ENCODE measurements at places on chromosomes 11 and 22.

DNA sequence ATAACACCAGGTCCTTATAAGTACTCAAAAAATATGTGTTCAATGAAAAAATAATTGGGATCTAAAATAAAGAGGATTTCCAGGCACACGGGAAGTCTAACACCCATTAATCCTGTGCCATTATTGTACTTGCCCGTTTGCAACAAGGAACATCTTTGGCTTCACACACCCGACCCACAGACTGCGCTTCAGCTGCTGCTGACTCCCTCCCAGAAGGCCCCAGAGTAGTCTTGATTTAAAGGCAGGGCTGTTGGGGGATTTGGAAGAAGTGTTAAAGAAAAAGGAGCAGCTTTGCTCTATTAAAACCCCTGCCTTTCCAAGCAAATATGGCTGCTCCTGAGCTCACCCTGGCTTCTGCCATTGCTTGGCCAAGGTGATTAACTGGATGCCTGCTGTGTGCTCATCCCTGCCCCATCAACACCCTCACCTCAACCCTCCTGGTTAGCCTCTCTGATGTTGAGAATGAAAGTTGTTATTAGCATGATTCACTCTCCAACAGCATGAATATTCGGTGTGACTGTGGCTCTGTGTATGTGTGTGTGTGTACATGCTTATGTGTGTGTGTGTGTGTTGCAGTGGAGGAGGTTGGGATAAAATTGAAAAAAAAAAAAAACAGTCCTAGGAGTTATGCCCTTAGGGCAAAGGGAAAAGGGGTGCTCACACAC is 76.1 kb downstream of the KIRREL3 start:
- DNase-seq, result no peak

GRCh38 chr11:5226732-5227310 is at the start of gene HBB:
HBB (minus strand) TSS chr11:5227071; CDS start chr11:5227021, 50 bp downstream.
- DNase-seq, result no peak

GRCh38 chr11:115653076-115653475 is 148.9 kb upstream of the CADM1 start:
- no peak for DNase-seq

GRCh38 chr22:43945632-43946383 is 9.4 kb upstream of the SAMM50 start:
- DNase-seq, result peak; percentile 28

DNA sequence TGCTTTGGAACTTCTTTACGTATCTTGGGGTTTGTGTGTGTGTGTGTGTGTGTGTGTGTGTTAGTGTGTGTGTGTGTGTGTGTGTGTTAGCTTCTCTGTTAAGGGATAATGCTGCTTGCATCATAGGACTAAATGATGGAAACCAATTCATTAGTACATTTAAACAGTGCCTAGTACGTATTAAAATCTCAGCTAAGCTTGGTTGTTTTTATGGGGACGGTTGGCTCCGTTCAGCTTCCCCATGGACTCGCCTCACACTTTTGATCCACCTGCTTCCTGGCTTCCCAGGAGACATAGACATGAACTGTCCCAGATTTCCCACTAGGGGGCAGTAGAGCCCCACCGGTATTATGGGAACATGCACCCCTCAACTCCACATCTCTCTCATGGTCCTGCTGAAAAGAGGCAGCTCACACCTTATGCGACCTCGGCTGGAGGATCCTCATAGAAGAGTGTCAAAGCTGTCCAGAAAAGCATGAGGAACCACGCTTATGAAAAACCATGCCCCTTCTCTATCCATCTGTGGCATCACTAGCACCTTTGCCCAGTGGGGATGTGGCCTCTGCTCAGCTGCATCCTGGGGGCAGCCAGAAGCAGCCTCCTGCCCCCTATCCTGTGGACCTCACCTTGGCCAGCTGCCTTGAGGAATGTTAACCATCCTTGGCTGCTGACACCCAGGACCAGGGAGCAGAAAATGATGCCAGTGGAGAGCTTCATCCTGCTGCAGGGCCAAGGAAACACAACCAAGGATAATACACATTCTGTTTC is 9.7 kb upstream of the SAAL1 start:
- peak; percentile 49 for DNase-seq

GRCh38 chr11:134120143-134120850 is 51.4 kb downstream of the JAM3 start:
- DNase-seq, result no peak

- DNase-seq, result no peak
These were observed 15.9 kb downstream of the ARFGAP2 start for GRCh38 chr11:47160753-47161133.

- no peak for DNase-seq
These were observed 14.0 kb downstream of the KIAA0930 start for GRCh38 chr22:45226503-45227186.

- no peak for DNase-seq
These were observed 100.5 kb downstream of the DSCAML1 start for GRCh38 chr11:117696540-117696939.

DNA sequence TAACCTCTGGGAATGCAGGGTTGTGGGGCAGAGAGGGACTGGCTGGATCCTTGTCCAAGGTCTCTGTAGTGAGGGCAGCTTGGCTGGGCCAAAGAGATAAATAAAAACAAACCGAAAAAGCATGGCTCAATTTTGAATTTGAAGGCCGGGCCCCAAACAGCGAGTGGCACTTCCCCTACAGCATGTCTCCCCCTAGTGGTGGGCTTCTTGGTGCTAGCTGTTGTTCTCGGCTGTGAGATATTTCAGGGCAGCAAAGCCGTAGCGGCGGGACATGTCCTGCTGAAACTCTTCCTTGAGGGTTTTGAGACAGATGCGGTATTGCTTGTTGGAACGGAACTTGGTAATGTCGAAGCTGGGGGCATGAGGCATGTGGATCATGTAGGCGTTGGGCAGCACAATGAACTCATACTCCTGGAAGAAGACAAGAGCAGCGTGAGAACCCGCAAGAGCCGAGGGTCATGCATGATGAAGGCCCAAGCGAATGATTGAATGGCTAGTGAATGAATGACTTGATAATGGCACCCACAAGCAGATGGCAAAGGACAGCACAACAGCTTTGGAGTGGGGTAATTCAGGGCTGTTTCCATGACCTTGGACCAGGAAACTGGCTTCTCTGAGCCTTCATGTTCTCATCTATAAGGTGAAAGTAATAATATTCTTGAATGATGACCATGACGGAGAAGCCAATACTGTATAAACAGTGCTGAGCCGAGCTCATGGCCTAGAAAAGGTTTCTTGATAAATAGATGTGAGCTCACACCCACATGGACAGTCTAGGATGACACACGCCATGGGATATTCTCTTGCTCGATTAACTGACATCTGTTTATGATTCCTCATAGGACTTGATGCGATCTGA is 216.3 kb upstream of the SYN3 start:
- no peak for DNase-seq

DNA sequence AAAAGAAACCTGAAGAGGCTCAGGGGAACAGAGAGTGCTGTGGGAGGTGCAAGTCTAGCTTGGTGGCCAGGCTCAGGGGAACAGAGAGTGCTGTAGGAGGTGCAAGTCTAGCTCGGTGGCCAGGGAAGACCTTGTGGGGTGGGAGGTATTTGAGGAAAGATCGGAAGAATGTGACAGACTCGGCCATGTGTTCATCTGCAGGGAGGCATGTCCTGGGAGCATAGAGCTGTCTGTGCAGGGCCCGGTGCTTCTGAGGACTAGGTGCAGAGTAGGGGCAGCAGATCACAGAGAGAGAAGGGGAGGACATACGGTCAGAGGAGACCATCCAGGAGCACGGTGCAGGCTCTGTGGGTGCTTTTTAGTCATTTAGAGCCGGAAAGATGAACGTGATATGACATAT is 10.8 kb downstream of the IFITM10 start:
- DNase-seq, result no peak

GRCh38 chr22:37818409-37819104 is 4.6 kb upstream of the GALR3 start:
- no peak for DNase-seq

GRCh38 chr22:18048041-18048440 is 23.7 kb upstream of the MICAL3 start:
- DNase-seq, result no peak

GRCh38 chr11:15747671-15748070 is 608.7 kb downstream of the SOX6 start:
- no peak for DNase-seq

DNA sequence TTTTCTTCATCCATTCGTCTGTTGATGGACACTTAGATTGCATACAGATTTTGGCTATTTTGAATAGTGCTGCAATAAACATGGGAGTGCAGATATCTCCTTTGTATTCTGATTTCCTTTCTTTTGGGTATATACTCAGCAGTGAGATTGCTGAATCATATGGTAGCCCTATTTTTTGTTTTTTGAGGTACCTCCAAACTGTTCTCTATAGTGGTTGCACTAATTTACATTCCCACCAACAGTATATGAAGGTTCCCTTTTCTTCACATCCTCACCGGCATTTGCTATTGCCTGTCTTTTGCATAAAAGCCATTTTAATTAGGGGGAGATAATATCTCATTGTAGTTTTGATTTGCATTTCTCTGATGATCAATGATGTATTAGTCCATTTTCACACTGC is 96.1 kb downstream of the PRR5L start:
- DNase-seq, result no peak

DNA sequence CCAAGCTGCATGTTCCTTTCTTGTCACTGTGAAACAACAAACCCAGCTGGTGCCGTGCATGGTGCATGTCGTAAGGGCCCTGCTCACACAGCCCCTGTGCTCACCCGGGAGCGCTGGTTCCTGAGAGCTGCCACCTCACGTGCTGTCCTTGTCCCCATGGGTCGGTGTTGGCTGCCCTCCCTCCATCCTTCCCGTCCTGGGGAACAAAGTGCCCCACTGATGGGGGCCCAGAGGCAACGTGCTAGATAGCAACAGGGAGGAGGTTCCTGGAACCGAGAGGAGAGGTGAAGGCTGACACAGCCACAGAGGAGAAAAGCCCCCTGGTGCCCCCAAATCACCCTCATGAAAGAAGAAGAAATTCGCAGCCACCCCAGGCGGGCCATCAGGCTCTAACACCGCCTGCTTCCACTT is 56.6 kb upstream of the SLC22A12 start:
- DNase-seq, result no peak

DNA sequence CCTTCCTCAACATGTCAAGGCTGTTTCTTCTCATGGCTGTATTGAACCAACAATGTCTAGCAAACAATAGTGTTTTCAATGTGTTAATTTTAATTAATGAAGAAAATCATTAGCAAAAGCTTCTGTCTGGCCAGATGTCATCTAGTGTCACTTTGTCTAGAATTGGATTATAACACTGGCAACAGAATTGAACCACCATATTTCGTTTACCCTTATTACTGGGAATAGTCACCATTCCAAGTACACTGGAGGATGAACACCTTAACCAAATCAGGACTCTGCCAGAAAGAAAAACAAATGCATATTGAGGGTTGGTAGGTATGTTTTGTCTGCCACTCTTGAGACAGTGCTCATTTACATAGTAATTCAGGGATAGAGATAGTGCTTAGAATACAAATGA is 146.2 kb downstream of the LRRC4C start:
- DNase-seq, result no peak

GRCh38 chr11:109349276-109350080 is 72.5 kb upstream of the C11orf87 start:
- DNase-seq, result no peak

DNA sequence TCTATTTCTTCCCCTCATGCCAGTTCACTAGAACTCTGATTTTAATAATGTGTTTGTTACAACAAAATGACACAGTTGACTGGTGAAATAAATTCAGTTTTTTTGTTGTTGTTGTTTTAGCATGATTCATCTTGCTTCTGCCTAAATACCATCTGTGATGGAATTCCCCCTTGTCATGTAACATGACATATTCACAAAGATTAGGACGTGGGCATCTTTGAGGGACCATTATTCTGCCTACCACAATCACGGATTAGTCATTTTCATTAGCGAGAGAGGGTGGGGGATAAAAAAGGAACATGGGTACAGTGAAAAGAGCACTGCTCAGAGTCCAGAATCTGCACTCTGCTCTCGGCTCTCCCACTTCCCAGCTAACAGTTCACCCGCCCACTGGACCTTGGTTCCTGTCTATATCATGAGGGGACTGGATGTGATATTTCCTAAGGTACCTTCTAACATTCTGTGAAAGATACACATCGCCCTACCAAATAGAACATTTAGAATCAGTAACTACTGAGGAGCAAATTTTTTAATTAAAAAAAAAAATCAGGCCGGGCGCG is 11.3 kb downstream of the HTATIP2 start:
- DNase-seq, result no peak

GRCh38 chr11:35031346-35031745 is 107.6 kb upstream of the CD44 start:
- no peak for DNase-seq

DNA sequence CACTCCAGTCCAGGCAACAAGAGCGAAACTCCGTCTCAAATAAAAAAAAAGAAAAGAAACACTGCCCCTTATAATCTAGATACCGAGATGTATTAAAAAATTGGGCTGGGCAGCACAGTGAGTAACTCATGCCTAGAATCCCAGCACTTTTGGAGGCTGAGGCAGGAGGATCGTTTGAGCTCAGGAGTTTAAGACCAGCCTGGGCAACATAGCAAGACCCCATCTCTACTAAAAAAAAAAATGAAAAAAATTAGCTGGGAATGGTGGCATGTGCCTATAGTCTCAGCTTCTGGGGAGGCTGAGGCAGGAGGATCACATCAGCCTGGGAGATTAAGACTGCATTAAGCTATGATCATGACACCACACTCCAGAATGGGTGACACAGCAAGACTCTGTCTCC is 24.9 kb downstream of the DDX6 start:
- no peak for DNase-seq

DNA sequence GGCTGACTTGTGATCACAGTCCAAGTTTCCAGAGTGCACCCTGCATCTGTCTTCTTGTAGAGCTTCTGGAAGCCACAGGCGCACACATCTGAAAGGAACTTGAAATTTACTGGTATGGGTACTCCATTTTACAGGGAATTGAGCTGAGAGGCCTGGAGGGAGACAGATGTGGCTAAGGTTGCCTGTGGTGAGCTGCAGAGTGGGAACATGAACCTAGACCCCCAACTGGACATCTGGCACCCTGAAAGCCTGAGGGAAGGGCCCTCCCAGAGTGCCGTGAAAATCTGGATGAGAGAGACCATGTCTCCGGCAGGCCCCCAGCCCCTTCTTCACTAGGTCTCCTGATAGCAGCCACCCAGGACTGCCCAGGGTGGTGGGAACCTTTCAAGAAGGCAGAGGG is 22.6 kb upstream of the SOX10 start:
- no peak for DNase-seq

DNA sequence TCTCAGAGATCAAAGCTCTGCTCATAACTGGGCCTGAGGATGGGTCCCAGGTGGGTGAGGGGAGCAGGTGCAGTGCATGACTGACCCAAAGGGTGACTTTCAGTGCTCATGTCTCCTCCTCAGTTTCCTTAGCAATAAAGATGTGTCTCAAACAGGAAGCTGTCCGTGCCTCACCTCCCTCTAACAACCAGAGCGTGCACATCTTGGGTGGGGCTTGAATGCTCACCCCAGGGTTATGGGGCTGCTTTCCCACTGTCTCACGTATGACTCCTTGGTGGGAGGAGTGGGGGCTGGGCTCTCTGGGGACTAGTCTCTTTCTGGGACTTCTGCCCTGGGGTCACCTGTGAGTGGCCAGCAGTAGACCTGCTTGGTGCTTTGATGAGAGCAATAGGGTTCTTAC is 53.9 kb upstream of the PHOX2A start:
- DNase-seq, result no peak

GRCh38 chr11:121385688-121386087 is 66.4 kb upstream of the SORL1 start:
- no peak for DNase-seq

Data from stimulated activated CD4-positive, alpha-beta T cell treated with anti-CD3 and anti-CD28 coated beads, Interleukin-1b, Interleukin-23, amount 100 ng/mL, for 24 hours (primary cell).